ENCODE measurements at places on chromosomes 5 and 9.

- no peak for DNase-seq
Observed at GRCh38 chr9:5869315-5870019, 21.2 kb upstream of the MLANA start.

GRCh38 chr5:168736281-168736831 lies 157.2 kb upstream of the PANK3 start:
- DNase-seq: no peak

DNA sequence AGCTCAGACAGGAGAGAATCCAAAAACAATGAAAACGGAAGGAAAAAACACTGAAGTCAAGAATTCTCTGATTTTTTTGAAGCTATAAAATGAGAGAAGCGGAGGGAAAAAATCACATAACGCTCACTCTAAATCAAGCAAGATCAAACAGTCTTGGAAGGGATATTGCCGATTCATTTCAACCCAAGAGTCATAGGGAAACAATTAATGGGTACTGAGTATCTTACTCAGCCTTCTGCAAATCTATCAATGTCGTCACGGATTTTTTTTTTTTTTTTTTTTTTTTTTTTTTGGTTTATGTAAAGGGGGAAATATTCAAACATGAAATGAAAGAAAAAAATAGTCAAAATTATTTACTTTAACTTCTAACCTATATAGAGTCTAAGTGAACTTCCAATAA lies 9.5 kb downstream of the MEF2C start:
- DNase-seq: no peak

DNA sequence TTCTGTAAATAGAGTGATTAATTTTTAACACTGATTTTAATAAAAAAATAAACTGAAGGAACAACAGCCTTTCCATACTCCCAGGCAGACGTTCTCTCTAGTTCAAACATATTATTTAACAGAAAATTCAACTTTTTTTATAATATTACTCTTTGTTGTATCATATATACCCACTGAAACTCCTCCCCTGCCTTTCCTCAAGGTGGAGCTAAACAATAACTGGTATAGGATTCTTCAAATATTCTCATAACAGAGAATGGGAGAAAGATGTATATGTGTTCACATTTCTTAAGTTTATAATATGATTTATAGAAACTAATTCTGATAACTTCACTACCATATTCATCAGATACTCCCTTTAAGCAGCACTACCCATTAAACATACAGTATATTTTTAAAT lies 83.4 kb downstream of the CYLC2 start:
- DNase-seq: no peak

DNA sequence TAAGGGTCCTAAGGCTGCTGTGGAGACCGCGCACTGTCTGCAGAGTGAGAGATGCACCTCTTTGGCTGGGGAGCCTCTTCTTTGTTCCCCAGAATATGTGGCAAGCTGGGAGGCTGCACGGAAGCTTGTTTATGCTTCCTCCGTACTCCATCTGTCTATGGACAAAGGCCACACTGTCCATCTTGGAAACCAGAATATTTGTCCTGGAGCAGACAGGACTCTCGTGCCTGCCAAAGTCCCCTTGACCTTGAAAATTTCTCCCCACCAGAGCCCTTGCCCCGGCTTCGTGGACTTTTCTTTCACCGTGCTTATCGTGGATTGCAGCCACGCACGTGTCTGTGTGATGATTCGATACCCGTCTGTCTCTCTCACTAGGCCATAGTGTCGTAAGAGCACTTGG lies 147.4 kb downstream of the NSG2 start:
- DNase-seq: no peak

GRCh38 chr5:172486912-172487311 lies 32.6 kb upstream of the SH3PXD2B start:
- DNase-seq: no peak

GRCh38 chr9:127091526-127091925 lies 30.9 kb downstream of the ANGPTL2 start:
- DNase-seq: no peak

DNA sequence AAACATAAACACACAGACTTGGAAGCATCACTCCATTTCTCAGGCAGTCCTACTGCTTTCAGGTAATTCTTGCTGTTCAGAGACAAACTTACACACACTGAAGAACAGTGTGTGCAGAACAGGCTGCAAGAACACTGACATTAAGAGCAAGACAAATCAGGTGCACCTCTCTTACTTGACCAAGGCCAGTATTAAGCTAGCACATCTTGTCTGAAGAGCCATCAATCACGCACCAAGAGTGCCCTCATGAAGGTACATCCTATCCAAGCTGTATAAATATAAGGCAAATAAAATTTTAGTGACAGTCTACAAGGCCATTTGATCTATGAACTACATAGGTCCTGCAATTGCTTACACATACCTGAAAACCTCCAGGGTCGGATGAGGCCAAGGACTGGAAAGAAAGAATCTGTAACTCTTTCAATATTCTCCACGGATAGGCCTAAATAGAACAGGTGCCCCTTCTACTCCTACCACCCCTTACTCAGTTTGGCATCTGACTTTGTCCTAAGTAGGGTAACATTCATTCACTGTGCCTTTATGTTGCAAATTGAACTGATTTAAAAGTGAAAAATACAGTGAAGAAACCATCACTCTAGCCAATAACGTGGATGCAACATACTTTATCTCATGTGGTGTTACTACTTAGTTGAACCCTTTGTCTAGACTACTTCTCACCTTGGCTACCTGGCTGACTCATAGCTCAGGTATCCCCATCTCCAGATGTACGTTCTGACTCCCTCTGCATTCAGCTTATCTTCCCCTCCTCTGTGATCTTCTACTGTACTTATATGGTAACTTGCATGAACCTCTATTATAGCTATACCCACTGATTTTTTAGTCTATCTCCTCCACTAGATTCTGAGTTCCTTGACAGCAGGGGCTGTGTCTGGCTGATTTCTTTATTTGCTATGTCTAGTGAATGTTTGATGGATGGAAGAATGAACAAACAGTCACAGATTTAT lies 256.3 kb downstream of the KIAA0825 start:
- no peak for DNase-seq

- no peak for DNase-seq
Observed at GRCh38 chr5:29701600-29701999, 1491.9 kb upstream of the CDH6 start.

DNA sequence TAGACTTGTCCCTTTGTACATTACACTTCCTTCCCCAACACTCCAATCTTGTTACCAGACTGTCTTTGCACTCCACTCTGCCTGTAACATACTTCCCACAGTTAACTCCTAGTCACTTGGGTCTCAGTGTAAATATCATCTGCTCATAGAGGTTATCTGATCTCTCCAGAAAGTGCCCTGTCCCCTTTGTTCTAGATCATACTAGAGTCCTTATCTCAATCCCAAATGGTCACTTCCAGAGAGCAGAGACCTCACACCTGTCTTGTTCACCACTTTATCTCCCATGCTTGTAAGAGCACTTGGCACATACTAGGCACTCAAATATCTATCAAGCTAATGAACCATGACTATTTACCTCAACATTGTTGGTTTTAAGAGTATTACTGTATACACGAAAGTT lies 30.4 kb downstream of the SETX start:
- no peak for DNase-seq

GRCh38 chr5:148401604-148402003 lies 17.8 kb downstream of the FBXO38 start:
- no peak for DNase-seq

DNA sequence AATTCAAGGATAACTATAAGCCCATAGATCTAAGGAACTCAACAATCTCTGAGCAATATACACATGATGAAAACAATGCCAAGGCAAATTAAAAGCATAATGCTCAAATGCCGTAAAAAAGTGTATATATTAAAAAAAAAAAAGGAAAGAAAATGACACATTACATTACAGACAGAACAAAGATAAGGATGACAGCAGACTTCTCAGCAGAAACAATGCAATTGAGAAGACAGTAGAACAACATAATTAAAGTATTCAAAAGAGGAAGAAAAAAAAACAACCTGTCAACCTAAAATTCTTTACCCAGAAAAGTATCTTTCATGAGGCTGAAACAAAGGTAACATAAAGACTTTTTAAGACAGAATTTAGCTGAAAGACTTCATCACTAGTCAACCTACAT lies 591.7 kb downstream of the ZNF608 start:
- DNase-seq: no peak

DNA sequence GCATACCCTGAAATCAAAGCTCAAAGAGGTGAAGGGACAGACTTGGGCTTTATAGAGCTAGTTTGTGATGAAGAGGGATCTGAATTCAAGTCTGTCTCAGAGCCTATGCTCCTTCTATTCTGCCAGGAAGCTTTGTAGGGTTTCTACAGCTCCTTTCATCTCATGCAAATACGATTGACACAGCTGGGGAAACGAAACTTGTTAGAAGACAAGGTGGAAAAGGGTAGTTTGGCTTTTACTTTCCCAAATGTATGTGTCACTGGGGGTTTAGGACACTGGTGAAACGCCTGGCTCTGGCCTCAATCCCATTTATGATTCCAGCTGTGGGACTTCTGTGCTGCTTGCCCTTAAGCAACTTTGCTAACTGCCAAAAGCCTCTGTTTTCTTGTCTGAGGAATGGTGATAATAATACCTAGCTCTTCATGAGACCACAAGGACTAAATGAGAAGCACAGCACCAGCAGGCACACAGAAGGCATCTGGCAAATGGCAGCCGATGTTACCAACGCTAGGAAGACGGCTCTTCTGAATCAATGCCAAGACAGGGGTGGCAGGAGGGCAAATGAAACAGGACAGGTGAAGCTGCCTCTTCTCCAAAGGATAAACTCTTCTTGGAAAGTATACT lies 70.3 kb upstream of the EQTN start:
- no peak for DNase-seq

DNA sequence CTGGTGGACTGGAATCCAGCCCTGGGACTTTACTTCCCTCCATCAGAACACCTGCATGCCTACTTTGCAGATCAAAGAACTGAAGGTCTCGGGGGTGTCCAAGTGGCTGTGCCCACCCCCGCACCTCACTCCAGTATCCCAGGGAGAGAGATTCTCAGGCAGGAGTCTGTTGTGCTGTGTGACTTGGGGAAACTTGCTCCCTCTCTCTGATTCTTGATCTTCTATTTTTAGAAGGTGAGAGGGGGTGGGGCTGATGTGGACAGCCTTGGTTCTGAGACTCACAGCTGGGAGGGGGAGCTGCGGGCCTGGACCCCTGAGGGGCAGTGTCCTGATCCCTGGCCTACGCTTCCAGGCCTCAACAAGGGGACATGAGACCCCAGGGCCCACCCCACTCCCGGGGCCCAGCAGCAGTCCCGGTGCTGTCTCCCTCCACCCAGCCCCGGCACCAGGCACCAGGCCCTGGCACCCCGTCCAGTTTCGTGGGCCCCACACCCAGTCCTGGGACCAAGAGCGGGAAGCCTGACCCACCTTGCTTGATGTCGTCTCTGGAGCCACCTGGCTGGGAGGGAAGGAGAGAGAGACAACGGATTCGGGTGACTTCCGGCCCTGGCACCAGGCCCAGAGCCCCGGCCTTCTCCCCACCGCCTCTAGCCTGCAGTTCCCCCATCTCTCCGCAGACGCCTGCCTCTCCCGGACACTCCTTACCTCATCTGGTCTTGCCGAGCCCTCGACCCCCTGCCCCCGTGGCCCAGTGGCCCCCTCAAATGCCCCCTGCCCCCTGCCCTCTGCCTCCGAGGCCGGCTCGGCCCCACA lies 74.0 kb upstream of the SPTLC1 start:
- no peak for DNase-seq

GRCh38 chr5:154970759-154971158 lies 29.9 kb downstream of the MRPL22 start:
- DNase-seq: no peak

DNA sequence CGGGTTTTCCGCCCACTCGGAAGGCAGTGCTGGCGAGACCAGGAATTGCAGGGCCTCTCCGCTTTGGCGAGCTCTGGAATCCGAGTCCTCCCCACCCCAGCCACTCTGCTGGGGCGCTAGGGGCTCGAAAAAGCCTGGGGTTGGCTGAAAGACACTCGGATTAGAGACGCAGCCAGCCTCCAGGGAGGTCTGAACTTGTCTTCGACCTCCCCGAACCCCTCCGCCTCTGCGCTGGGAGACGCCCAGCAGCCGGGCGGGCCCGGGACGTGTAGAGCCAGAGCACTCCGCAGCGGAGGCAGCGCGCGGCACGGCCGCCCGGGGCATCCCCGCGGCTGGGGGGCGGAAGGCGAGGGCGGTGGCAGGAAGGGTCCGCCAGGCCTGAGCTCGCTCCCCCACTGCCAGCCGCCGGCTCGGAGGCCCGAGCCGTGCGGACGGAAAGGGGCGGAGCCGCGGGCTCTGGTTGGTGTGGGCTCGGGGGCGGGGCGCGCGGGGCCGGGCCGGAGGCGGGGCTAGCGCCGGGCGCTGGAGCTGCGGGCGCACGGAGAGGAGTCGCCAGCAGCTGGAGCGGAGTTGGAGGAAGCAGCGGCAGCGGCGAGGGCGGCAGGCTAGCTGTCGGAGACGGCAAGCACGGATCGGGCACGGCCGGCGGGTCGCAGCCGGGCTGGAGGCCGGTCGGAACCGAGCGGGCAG lies at the start of gene PIK3R1:
Gene PIK3R1, plus strand, starts transcription at position 549 of the 690 bp plus-strand sequence. CDS start 10,920 bp downstream, outside the sequence.
- DNase-seq: peak; percentile 75

DNA sequence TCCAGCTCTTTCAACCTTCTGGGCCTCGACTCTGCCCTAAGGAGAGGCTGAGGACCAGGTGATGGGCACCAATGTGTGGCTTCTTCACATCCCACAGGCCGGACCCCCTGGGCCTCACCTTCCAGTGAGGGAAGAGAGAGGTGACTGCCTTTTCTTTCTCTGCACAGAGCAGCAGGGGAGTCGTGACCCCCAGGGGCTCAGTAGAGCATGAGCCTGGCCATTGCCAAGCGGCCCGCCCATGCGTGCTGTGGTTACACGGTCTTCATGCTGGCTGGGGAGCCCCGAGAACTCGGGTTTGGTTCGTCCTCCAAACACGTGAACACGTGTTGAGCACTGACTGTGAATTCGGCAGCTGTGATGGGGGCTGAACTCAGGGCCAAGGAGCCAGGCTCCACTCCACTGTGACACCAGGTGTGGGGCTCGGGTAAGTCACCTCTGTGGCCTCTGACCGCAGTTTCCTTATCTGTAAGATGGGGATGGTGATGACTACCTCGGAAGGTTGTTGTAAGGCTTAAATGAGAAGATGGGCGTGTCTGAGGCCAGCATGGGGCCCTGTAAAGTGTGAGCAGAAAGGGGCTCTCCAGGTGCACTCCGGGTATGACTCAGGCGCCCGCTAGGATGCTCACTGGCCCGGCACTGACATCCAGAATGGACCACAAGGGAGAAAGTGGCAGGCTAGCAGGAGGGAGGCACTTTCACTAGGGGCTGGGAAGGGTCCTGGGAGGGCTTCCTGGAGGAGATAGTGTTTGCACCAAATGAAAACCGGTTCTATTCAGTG lies 13.4 kb upstream of the GRHPR start:
- peak; percentile 22 for DNase-seq

Data from activated CD8-positive, alpha-beta memory T cell treated with anti-CD3 and anti-CD28 coated beads for 1 hour (primary cell).